NCI-H446 treated with DMSO at 0.1 percent for 48 hours (cell line): ENCODE measurements at places on chromosomes 7 and 10.

GRCh38 chr7:97021747-97022490, 2.7 kb downstream of the DLX5 start:
- DNase-seq, result no peak

- DNase-seq, result no peak
Measured at GRCh38 chr7:38842746-38843145, 66.2 kb downstream of the VPS41 start.

DNA sequence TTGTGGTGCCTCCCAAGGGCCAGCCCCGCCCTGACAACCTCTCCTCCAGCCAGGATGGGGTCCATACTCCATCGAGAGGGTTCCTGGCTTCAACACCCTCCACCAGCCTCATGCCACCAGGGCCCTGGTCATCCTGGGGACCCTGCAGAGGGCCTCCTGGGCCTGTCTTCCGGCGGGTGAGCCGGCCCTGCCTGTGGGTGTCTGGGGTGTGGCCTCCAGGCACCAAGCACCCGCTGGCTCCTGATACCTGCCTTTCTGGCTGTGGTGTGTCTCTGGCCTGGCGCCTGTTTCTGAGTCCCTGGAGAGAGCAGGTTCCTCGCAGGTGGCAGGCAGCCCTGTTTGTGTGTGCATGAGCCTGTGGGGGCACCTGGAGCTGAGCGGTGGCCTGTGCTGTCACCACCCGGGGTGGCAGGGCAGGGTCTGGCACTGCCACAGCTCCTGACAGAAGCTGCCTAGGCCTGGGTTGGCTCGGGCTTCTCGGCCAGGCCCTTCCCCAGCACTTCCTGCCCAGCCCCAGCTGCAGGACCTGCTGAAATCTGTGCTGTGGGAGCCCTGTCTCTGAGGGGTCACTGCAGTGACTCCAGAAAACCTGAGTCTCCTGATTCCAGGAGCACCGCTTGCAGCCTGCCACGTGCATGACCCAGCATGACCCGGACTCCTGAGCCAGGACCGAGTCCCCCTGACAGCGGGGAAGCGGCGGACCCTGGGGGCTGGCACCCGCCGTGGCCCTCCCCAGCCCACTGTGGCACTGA, 18.4 kb downstream of the ADAM8 start:
- no peak for DNase-seq

DNA sequence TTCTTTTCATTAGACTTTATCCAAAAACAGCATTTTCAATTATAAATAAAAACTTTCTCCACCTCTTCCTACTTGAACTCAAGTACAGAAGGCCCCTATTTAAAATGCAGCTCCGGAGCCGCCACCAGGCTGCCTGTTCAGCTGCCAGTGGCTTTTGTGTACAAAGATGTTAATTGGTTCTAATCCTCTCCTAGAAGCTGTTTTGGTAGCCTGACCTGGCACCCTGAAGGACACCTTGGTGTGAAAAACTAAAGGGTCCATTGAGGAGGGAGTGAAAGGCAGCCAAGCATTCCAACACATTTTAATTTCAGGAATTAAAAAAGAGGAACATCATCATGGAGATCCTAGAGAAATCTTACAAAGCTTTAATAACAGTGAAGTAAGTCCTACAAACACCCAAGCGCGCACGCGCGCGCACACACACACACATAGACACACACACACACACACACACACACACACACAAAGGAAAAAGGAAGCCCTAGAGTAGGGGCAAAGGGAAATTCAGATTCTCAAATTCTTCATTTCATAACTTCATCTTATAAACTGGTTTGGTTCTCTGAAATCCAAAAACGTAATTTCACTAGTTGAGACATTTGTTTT, 41.4 kb downstream of the VAX1 start:
- no peak for DNase-seq

- no peak for DNase-seq
Measured at GRCh38 chr7:52352013-52352981, 683.1 kb upstream of the POM121L12 start.

- DNase-seq, result no peak
Measured at GRCh38 chr7:100896732-100897608, 1.3 kb upstream of the ACHE start.

GRCh38 chr7:50393547-50394252, 56.5 kb downstream of the FIGNL1 start:
- DNase-seq, result no peak

GRCh38 chr7:104458875-104459274, 130.5 kb downstream of the LHFPL3 start:
- DNase-seq, result no peak

DNA sequence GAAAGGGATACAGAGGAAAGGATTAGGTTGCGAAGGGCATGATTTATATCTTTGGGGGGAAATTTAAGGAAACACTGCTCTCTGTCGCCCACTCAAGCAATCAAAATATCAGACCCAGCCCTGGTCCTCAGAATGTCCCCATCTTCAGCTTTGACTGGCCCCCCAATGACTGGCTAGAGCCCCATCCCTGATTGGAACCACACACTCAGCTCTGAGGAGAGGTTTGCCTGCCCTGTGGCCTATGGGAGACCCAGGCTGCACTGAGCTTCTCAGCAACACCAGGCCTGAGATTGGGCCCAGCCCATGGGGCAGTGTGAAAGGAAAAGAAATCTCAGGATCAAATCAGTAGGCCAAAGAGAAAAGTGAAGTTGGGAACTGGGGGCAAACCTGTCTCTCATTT, 69.5 kb downstream of the ADCYAP1R1 start:
- DNase-seq, result no peak

DNA sequence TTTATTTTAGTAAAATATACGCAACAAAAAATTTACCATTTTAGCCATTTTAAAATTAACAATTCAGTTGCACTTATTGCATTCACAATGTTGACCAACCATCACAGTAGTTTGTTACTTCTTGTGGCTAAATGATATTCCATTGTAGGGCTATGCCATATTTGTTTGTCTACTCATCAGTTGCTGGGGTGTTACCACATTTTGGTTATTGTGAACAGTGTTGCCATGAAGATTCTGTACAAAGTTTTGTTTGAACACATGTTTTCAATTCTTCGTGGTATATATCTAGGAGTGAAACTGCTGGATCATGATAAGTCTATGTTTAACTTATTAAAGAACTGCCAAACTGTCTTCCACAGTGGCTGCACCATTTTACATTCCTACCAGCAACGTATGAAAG, 46.3 kb upstream of the ZNF365 start:
- no peak for DNase-seq

GRCh38 chr7:130944997-130945396, 211.0 kb upstream of the KLF14 start:
- no peak for DNase-seq

DNA sequence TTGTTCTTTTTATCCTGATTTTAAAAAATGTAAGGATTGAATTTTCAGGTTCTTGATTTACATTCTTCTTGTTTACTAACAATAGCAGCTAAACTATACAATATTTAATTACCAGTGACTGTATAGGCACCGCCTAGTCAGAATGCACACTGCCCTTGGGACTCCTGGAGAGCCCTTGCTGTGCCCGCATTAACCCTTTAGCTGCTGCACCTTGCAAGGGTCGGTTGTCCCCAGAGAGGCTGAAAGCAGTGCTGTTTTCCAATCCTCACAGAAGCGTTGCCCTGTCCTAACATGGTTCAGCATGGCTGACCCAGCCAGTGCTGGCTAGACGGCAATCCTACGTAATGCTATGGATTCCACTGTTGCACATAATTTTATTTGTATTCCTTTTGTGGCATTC, 102.6 kb downstream of the HECW1 start:
- no peak for DNase-seq

DNA sequence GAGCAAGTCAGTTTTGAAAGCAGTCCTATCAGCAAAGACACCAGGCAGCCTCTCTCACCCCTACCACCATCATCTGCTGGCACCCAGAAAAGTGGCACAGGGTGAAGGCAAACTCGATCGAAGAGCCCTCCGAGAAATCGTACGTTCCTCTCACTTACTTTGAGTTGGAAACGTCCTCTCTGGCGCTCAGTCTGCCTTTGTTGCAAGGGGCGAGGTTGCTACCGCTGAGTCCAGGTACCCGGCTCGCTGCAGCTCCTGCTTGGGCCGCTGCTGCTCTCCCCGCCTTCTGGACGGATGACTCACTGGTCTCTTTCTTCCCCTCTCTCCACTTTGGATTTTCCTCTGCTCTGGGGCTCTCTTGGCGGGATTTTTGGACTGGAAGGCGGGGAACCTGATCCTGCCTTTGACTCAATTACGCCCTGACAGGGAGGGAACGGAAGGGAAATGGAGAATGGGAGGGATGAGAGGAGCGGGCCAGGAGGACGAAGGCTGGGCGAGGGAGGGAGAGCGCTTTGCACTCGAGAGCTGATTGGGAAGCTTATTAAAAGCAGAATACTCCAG, at the start of gene PTN:
Gene PTN, minus strand, starts transcription at position 453 of the 561 bp plus-strand sequence. CDS start 88,760 bp downstream, outside the sequence.
- DNase-seq, result no peak

DNA sequence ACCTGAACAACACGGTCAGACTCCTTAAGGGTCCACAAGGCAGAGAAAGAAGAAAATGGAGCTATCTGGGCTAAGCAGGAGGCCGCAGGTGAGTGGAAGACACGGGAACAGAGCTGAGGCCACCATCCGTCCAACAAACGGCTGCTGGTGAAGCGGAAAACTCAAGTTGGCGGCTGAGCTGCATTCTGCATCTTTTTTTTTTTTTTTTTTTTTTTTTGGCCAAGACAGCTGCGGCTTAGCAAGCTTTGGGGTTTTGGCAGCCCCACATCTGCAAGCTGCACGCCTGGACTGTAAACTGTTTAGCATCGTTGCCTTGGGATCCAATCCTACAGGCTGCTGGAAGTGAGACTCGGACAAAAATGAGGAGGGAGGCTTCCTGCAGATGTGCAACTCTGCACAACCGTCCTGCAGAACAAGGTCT, 37.4 kb downstream of the RGS10 start:
- no peak for DNase-seq

DNA sequence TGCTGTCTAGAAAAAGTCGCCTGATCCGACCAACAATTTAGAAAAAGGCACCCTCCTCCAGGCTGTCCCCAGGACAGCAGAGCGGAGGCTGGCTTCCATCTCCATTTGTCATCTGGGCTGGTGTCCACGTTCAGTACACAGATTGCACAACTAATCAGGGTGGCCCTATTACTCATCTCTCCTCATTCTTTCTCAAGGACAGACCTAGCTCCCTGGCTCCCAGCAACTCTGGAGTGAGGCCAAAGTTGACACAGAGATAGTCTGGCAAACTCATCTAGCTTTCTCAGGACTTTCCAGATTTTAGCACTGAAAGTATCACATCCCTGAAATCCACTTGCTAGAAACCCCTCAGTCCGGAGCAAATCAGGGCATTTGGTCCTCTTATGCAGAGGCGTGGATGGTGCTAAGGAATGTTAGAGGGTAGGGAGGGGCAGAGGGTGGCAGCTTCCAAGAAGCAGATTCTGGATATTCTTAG, 75.1 kb downstream of the DNAH11 start:
- DNase-seq, result no peak

GRCh38 chr10:49359349-49360270, 36.3 kb downstream of the DRGX start:
- peak; percentile 21 for DNase-seq

DNA sequence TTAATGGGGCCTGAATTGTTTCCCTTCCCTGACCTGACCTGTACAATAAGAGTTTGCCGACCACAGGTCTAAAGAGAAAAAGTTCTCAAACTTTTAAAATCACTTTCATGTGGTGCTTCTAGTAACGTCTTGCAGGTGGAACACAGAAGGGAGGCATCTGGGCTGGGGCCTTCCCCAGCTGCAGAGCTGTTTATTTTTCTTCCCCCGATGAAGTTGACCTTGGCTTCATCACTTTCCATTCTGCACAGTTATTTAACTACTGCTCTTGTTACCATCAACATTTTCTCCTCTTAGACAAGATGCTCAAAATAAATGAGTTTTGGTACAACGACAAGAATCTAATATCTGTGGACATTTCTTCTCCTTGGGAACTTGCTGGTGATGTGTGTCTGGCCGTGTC, 181.7 kb downstream of the HERPUD2 start:
- DNase-seq, result no peak

DNA sequence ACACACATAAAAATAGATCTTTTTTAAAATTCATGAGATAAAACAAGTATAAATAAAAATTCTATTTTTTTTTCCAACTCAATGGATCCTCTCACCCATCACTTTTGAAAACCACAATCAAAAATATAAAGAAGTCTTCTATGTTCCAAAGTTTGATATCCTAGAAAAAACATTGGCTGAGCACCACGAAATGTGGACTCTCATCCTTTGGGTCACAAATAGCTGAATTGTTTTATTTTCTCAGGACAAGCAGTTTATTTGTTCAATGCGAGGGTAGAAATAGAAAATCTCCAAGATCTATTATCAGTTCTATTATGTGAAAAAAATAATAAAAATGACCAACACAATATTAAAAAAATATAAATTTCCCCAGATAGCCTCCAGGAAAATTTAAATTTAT, 310.5 kb upstream of the DGKB start:
- DNase-seq, result no peak

GRCh38 chr7:10838228-10838627, 135.4 kb upstream of the PHF14 start:
- DNase-seq, result no peak

DNA sequence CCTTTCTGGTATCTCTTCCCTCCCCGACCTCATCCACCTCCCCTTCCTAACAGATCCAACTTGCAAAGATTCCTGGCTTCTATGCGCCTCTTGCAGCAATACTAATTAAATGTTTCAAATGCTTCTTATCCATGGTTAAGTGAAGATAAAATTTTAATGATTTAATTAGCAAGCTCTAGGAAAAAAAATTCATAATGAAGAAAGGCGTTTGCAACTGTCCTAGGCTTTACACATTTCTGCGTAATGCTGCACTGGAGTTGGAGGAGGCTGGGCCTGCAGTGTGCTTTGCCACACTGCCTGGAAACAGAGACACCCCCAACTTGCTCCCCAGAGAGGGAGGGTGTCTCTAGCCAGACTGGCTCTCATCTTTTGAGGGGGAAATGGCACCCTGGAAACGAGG, 123.9 kb upstream of the CARD11 start:
- DNase-seq, result no peak

GRCh38 chr10:6786579-6787031, 206.5 kb upstream of the PRKCQ start:
- DNase-seq, result no peak

- DNase-seq, result no peak
Measured at GRCh38 chr10:132478341-132479023, 59.1 kb upstream of the INPP5A start.

DNA sequence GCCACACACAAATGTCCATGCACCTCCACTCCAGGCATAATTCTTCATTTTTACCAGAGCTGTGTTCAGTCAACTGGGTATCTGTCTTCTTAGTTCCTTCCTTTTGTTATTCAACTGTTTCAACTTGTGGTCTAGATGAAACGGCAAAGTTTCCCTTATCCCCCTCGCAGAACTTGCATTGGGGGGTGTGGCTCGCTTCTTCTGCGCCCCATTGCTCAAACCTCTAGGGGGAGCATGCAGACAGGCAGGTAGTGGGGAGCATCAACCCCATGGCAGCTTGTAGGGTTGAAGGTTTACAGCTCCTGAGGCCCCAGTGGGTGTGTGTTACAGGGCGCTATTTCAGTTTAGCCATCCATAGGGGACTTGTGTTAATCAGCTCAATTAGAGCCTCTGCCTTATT, 38.3 kb upstream of the COBL start:
- DNase-seq, result no peak

- no peak for DNase-seq
Measured at GRCh38 chr10:27153845-27154193, 365 bp downstream of the YME1L1 start.
